NCI-H748 treated with DMSO at 0.1 percent for 48 hours (cell line): ENCODE measurements at places on chromosomes 11 and 22.

GRCh38 chr11:47106798-47107411 lies 69.8 kb downstream of the ARFGAP2 start:
- no peak for DNase-seq

- DNase-seq = no peak
Measured at GRCh38 chr11:61499816-61500491, 8.6 kb upstream of the LRRC10B start.

DNA sequence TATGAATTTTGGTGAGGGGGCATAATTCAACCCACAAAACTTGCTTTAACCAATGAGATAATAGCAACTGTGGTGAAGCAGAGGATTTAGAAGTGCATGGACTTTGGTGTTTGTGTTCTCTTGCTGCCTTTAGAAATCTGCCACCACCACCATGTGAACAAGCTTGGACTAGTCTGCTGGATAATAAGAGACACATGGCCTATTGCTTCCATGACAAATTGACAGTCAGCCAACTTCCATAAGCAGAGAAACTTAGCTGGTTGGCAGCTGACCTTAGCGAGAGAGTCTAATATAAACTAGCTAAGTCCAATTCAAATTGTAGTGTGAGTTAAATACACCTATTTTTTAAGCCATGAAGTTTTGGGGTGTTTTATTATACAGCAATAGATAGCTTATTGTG lies 482.1 kb upstream of the ANO5 start:
- no peak for DNase-seq

GRCh38 chr11:68632802-68633201 lies 51.5 kb upstream of the GAL start:
- peak; percentile 66 for DNase-seq

GRCh38 chr11:133347988-133348387 lies 184.3 kb downstream of the OPCML start:
- no peak for DNase-seq

DNA sequence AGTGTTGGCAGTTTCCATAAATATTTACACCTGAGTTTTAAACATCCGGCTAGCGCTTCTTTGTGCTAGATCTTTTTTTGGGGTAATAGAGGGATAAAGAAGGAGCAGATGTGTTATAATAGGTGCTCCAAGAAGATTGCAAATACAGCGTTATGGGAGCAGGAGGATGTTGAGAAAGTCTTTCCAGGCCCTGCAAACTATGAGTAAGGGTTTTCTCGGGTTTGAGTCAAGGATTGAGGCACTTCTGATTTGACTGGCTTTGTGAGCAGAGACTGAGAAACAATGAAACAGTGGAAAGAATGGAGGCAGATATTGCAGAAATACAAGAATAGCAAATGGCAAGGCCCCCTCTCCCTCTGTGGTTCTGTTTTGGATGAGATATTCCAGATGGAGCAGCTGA lies 155.0 kb upstream of the TIMP3 start:
- DNase-seq = no peak
